ENCODE measurements at places on chromosomes 11 and 22. TPM values are rescaled to one million over a fixed set of nuclear protein-coding genes. Genes with fewer than 3 reads are reported as not detected.

Gene OR51B5
- total RNA-seq = not detected

Gene OR10D3
- not detected for total RNA-seq

Gene CSNK2A3
- not detected for total RNA-seq

- no peak for DNase-seq
Measured at GRCh38 chr22:27883656-27884350, 35.3 kb downstream of the PITPNB start.

DNA sequence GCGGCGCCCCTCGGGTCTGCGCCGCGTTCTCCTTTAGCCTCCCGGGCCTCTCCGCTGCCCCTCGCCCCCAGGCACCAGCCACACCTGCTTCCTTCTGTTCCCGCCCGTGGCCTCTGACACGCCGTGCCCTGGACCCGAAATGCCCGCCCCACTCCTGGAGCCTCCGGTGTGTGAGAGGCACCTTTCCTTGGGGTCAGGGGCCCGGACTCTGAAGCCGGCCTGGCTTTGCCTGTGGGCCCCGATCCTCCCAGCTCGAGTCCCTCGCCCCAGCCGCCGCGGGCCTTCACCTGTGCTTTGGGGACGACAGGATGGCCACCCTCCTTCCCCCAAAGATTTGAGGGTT lies 661 bp upstream of the CDPF1 start:
- no peak for DNase-seq

DNA sequence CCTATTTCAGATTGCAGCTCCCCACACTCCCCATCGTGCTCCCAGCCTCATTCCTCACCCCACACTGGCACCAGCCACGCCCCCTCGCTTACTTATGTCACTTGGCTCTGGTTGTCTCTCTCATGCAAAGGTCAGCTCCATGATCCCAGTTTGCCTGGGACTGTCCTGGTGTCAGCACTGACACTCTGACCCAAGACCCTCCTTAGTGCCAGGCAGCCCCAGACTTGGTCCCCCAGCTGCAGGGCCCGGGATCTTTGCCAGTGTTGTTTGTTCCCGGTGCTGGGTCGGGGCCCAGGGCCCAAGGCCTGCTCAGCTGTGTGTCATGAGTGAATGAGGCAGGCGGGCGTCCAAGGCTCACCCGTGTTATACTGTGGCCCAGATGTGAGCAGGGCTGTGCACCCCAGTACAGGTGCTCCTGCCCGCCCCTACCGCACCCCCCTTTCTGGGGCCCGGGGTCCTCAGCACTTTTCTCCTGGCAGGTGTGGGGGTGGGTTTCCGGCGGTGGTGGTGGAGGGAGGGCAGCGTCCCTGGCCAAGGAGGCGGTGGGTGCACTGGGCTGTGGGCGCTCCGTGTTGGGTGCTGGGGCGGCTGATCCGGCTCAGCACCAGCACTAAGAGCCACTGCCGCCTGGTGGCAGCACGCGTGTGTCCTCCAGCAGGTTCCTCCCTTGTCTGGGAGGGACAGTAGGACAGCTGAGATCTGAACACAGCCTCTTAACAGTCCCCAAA lies 19.5 kb downstream of the IL17REL start:
- DNase-seq = peak; percentile 43

DNA sequence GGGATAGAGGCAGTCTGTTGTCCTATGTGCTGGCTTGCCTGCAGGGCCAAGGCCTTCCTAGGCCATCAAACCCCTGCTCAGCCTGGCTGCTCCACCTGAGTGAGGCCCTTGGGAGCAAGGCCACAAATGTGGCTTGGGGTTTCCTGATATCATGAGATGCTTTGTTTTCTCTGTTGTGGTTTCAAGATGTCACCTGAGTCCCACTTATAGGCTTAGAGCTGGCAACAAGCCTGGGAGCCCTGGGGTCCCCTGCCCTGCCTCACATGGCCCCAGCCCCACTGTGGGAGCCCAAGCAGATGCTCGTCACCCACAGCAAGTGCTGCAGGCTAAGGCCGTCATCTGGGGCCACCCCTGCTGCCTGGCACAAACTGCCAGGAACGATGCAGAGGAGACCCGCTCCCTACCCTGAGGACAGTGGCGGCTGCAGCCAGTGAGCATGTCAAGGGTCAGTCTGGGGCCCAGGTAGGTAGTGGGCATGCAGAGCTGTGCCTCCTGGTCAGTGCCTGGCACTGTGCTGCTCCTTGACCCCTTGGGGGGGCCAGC lies 75.4 kb upstream of the KCNQ1OT1 start:
- DNase-seq = no peak

- no peak for DNase-seq
Measured at GRCh38 chr11:128694618-128695481, 978 bp downstream of the FLI1 start.

DNA sequence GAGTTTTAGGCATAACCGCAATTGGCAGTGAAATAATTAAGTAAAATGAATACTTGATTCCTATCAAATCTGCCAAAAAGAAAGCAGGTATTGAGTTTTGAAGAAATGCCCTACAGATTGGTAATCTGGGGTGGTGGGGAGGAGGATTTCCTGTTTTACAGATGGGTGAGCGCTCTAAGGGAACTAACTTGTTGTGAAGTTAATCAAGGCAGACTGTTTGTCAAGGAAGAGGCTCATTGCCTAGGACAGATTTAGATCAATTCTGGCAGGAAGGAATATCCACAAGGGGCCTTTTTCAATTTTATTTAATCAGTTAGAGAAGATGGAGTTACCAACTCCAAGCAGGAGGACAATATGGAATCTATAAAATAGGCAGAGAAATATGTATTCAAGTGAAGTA lies 271.5 kb upstream of the CCDC90B start:
- no peak for DNase-seq

DNA sequence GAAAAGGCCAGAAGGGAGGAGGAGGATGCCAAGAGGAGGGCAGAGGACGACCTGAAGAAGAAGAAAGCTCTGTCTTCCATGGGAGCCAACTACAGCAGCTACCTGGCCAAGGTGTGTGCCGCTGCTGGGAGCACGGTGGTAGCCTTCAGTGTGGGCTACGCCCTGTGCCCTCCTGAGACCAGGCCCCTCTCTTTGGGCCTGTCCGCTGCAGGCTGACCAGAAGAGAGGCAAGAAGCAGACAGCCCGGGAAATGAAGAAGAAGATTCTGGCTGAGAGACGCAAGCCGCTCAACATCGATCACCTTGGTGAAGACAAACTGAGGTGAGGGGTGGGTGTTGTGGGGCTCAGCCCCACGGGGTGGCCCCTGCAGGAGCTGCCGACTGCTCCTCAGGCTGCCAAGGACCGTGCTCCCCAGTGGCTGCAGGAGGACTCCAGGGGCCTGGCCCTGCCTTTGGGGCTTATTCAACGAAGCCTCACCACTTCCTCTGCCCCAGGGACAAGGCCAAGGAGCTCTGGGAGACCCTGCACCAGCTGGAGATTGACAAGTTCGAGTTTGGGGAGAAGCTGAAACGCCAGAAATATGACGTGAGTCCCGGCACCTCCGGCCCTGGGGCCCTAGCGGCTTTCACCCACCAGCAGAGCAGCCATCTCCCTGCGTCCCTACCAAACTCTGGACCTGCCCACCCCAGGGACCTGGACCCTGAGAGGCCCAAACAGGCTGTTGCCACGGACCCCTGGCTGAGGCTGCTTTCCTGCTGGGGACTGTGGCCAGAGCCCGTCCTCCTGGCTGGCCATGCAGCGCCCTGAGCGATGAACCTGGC lies 12.6 kb upstream of the MRPL23 start:
- no peak for DNase-seq

DNA sequence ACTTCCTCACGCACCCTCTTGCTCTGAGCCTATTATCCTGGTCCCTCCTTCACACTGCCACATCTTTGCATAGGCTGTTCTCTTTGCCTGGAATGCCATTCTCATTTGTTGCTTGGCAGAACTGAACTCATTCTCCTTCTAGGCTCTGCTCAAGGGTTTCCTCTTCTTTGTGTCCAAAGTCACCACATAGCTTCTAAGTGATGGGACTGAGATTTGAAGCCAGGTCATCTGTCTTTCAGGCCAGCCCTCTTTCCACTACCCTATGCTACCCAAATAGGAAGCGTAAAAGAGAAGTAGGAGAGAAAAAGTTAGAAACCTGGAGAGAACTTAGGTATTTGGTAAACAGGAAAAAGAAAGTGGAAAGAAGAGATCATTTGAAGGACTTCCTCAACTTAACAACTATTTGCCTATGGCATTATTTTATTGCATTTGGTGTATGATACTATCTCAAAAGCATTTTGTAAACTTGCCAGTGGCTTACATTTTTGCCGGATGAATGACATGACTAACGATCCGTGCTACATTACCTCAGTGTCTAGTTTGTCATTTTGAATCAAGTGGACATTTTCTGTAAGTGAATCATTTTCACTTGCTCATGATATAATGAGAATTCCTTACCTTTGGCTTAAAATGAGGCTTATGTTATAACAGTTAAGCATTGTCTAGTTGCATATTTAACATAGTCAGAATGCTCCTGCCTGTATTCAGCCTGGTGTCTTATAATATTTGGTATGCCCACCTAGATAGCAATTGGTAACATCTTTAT lies 18.5 kb downstream of the NF2 start:
- peak; percentile 95 for DNase-seq

DNA sequence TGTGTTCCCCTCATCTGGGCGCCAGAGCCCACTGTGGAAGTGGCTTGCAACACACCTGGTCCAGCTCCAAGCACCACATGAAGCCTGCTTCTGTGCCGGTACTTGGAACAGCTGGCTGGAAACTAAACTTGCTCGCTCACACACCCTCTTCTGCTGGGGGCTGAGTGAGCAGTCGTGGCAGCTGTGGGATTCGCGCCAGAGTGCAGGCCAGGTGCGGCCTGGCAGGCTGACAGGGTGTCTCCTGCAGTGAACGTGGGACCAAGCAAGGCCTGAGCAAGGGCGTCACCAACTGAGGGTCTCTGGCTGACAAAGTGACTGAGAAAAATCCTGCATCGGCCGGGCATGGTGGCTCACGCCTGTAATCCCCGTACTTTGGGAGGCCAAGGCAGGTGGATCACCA lies 15.2 kb downstream of the SMC1B start:
- no peak for DNase-seq

DNA sequence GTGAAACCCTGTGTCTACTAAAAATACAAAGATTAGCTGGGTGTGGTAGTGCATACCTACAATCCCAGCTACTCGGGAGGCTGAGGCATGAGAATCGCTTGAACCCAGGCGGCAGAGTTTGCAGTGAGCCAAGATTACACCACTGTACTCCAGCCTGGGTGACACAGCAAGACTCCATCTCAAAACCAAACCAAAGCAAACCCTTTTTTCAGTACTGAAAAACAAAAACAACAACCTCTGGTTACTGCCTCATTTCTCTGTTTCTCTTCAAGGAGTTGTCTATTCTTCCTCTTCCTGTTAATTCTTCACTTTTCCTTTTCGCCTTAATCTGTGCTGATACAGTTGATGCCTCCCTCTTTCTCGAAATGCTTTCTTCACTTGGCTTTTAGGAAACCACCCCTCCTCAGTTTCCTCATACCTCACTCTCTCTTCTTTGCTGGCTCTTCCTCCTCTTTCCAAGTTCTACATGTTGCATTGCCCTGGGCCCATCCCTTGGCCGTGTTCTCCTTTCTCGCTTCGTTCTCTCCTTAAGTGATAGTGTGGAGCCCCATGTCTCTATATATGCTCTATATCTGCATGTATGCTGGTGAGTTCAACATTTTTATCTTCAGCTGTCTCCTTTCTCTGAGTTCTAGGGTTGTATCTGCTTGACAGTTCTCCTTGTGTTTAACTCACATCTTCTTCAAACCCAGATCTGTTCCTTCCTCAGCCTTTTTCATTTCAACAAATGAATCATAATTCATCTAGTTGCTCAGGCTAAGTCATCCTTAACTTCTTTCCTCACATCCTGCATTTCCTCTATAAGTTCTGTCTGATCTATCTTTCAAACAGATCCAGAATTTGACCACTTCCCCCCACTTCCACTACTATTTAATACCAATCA lies 37.1 kb downstream of the NUCB2 start:
- DNase-seq = no peak

- DNase-seq = no peak
Measured at GRCh38 chr22:20256027-20256426, 12.1 kb downstream of the RTN4R start.
